CD8-positive, alpha-beta memory T cell (primary cell): ENCODE measurements at places on chromosomes 13 and 19.

- no peak for DNase-seq
Measured at GRCh38 chr13:45870232-45870631, 18.7 kb upstream of the SIAH3 start.

GRCh38 chr19:33818411-33818810, 21.7 kb downstream of the KCTD15 start:
- DNase-seq = no peak

- no peak for DNase-seq
Measured at GRCh38 chr13:62067821-62068220, 652.2 kb upstream of the PCDH20 start.

DNA sequence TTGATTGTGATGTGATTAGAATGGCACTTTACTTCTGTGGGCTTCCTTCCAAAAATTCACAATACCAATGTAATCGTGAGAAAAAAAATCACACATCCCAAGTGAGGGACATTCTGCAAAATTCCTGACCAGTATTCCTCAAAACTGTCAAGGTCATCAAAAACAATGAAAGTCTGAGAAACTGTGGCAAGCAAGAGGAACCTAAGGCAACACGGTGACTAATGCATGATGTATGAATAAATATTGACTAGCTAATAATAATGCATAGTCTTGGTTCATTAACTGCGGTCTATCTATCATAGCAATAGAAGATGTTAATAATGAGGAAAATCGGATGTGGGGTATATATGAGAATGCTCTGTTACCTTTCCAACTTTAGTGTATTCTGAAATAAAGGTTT, 159.0 kb downstream of the RFC3 start:
- DNase-seq = no peak

DNA sequence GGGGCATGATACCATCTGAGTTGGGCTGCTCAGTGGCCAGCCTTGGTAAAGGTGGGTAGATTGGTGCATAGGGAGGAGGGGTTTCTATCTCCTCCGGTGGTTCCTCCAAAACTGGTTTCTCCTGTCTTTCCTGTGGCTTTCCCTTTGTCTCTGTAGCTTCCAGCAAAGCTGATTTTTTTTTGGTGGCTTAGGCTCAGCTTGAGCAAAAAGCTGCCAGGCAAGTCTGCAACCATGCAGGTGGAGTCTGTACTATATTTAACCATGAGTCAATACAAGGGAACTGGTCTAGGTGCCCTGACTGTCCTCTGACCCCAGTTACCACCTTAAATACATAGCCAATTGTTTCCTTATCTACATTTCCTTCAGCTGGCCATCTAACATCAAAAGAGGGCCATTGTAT, 64.0 kb upstream of the ZNF681 start:
- no peak for DNase-seq

GRCh38 chr13:51922771-51923480, 61.2 kb downstream of the CCDC70 start:
- no peak for DNase-seq

- no peak for DNase-seq
Measured at GRCh38 chr13:20814224-20814910, 40.6 kb upstream of the EEF1AKMT1 start.

GRCh38 chr19:7874076-7874896, at the start of gene PRR36:
Gene PRR36, minus strand, starts transcription at chr19:7874390. Its CDS starts 701 bp downstream, at chr19:7873689.
- DNase-seq = no peak

- no peak for DNase-seq
Measured at GRCh38 chr13:100063333-100063732, 25.6 kb upstream of the PCCA start.

DNA sequence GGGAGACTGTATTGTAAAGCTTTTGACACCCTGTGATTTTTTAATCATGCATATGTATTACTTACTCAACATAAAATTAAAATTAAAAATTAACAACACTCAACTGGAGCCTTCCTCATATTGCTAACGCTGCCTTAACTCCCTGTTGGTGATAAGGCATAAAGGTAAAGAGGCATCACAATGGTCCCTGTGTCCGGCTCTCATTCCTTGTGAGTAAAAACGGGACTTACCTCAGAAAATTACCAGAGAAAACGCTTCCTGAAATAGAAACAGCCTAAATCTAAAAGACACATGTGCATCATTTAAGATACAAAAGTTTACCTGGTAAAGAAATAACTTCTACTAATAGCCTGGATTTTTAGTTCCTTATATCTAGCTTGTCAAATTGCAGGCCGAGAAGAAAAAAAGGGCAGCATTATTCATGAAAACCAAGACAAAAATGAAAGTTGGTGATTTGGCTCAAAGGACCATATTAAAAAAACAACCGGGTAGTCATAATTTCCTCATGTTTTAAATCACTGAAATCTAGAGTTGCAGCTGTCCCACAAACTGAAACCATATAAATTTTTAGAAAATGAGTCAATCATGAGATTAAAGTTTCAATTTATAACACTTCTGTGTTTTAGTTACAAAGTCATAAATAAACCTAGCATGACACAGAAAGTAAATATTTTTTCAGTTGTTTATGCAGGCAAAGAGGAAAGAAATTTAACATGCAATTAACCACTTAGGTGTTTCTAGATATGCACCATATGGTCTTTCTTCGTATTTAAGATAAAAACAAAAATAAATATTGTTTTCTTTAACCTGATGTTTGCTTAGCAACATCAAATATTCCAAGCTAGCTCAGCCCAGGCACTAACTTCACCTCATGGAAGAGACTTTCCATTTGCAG, 94.7 kb downstream of the MIPEP start:
- no peak for DNase-seq

DNA sequence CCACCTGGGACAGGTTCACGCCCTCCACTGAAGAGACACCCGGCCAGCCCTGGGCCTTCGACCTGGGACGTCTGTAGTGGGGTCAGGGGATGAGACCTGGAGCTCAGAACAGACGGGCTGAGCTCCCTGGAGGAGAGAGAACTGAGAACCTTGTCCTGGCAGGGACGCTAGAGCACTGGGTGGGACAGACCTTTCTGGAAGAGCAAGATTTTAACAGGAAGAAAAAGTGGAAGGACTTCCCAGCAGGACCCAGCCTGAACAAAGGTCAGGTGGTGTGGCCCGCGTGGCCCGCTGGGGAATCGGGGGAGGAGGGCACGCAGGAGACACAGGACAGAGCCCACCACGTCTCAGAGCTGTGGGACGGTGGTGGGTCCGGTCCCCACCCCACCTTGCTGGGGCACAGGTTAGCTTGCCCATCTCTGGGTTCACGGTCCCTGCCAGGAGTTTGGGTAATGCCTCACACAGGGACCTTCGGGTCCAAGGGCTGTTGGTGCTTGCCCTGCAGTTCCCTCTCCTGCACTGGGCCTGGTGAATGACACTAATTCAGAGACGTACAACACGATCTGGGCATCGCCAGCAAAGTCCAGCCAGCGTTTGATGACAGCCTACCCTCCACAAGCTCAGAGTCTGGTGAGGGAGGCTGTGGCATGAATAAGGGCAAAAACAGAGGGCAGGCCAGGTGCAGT, 1.2 kb upstream of the EFNA2 start:
- no peak for DNase-seq

DNA sequence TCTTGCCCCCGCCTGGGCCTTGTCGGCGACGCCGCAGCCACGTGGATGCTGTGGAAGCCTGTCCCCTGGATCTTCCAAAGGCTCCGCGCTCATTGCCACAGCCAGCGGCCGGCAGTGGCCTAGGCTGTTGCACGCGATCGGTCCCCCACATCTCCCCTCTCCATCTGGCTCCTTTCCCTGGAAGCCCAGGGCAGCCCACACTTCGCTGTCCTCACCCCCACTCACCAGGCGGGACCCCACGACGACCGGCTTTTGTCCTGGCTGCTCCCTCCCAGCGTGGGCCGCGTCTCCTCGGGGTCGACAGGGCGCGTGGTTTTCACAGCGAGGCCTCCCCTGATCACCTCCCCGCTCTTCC, 605 bp upstream of the TEX30 start:
- no peak for DNase-seq

- DNase-seq = peak; percentile 92
Measured at GRCh38 chr19:57240311-57241090, at the start of gene ZNF805. Gene ZNF805, plus strand, starts transcription at chr19:57240632. Its CDS starts 260 bp downstream, at chr19:57240892.

DNA sequence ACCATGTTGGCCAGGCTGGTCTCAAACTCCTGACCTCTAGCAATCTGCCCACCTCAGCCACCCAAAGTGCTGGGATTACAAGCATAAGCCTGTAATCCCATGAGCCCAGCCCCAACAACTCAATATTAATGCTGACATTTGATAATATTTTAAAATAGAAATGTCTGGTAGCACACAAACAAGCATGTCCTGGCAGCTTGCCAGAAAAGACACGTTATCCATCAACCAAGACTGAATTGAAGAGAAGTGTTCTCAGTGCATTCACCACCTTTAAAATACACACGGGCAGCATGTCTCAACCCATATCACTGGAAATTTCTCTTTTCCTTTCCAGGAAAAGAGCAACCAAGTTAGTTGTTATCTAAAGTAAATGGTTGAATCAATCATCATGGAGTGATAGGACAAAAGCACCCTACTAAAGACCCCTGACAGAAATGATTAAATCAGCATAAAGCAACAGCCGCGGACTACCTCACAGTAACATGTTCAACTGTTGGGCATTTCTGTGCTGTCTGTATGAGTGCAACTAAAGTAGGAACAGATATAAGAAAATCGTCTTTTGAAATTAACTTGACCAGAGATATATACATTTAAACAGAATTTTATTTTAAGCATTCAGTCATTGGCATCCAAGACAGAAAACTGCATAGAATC, 25.0 kb downstream of the LHFPL6 start:
- DNase-seq = no peak

GRCh38 chr13:112134391-112135075, 67.6 kb downstream of the SOX1 start:
- DNase-seq = no peak

DNA sequence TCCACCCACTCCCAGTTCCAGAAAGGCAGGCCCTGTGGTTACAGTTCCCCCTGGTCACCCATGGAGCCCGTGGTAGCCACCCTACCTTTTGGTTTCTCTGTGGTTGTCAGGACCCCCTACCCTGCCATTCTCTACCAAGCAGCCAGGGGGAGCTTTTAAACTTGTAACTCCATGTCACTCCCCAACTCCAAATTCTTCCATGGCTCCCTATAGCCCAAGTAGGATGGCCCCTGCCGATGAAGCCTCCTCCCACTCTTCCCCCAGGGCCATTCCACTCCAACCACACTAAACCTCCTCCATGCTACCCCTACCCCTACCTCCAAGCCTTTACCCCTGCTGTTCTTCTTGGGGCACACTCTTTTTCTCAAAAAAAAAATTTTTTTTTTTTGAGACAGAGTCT, 2.2 kb downstream of the S1PR2 start:
- DNase-seq = peak; percentile 30

- peak; percentile 55 for DNase-seq
Measured at GRCh38 chr19:35462476-35462953, 14.5 kb downstream of the FFAR2 start.

- DNase-seq = no peak
Measured at GRCh38 chr13:36090592-36090991, 40.6 kb downstream of the DCLK1 start.

DNA sequence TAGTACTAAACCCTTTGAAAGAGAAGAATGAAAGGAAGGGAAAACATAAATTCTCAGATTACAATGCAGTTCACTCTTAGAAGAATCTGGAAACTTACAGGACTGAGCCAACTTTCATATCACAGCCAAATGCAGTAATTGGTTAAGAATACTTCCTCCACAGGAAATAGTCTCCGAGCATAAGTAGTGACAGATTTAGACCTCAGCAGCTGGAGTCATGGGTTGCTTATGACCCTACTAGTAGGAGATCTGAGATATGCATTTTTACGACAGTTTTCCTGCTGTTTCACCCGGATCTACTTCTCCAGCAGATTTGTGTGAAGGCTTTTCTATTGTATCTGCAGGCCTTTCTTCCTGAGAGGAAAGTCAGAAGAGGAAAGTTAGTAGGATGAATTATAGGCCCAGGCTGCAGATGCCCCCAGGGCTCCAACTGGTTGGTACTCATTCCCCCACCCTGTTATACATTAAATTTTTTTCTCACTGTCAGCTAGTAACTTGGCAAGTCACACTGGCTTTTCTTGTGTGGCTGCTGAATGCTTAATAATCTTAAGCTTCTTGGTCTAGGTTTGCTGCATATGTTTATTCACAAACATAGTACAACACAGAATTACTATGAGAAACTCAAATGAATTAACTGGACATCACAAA, 1241.5 kb upstream of the MIR17HG start:
- DNase-seq = no peak

DNA sequence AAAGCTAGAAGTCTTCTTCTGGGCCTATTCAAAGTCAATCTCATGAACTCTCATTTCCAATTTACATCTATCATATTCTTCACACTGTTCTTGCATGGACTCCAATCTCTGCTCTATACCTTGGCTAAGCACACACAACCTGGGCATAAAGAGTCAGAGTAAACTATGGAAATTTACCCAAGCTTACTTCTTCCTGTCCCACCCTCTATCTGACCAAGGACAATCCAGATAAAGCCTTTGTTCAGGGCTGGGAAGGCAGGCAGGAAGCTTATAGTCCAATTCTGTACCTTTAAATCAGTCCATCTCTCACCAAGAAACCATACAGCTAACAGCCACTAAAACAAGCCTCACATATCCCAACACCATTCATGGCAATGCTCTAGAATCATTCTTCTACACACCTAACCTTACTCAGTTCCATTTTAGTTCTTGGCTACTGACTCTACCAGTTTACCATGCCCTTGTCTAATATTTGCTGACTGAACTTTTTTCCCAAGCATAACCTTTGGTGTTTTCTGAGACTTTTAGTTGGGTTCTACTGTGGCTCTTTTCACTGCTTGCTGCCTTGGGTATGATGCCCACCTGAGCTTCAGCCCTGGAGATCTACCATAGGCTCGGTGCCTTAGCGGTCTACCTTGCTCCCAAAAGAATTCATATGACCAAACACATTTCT, 38.9 kb downstream of the N4BP2L2 start:
- no peak for DNase-seq

- no peak for DNase-seq
Measured at GRCh38 chr19:54462047-54462654, 1.4 kb downstream of the LENG9 start.

DNA sequence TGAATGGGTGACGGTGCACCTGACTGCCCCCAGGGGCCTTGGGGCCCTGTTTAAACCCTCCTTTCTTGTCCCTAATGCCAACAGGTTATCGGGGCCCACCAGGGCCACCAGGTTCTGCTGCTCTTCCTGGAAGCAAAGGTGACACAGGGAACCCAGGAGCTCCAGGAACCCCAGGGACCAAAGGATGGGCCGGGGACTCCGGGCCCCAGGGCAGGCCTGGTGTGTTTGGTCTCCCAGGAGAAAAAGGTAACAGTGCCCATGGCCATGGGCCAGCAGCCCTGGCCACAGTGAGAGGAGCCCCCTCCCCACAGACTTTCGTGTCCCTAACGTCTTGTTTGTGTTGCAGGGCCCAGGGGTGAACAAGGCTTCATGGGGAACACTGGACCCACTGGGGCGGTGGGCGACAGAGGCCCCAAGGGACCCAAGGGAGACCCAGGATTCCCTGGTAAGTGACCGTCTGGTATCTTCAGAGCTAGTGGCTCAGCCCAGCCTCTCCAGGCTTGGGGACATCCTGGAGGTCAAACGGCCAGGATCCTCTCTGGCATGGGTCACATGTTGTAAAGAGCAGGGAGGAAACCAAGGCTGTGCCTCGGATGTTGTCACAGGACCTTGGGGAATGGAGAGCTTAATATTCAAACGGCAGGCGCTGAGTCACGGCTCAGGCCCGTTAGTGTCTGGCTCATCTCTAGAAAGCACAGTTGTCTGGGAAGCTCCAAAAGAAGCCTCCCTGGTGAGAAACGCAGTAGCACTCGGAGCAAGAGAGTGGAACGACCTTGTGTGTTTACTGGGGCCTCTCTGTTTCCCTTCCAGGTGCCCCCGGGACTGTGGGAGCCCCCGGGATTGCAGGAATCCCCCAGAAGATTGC, 58.3 kb downstream of the RAB20 start:
- no peak for DNase-seq
